ENCODE measurements at places on chromosomes 11 and 22.

- DNase-seq, result no peak
These were observed 110.1 kb upstream of the LUZP2 start for GRCh38 chr11:24386546-24387397.

GRCh38 chr11:114061048-114061680, 1.7 kb downstream of the ZBTB16 start:
- DNase-seq, result no peak

DNA sequence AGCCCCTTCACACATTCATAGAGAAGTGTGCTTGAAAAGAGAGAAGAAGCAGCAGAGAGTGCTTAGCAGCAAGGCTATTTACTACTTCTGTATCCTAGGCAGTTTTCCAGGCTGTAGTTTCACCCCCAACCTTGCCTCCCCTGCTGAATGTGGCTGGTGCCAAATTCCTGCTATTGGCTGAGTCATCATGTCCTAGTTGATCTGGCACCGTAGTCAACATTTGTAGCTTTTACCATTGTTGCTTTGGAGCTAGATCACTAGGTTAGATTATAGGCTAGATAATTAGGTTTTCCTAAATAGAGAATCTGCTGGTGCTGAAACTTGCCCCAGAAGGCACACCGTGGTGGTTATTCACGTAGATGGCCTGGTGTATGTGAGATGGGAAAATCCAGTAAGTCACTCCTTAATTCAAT, 32.7 kb downstream of the ARHGAP42 start:
- DNase-seq, result no peak

- no peak for DNase-seq
These were observed 807 bp downstream of the TRIM3 start for GRCh38 chr11:6472934-6473333.

DNA sequence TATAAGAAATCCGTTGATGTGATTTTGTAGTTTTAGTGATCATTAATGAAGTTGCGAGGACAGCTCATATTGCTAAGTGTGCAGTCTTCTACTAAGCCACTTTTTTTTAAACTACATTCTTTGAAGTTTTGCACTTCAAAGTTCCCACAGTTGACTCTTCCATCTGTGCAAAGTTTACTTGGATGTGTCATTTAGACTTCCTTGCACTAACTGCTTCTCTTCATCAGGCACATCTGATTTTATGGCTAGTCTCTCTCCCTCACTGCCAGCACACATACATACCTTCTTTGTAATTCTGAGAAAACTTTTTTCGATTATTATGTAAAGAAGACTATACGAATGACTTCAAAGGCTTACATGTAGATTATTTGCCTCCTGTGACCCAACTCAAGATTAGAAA, 250.0 kb downstream of the DYNC2H1 start:
- DNase-seq, result no peak

GRCh38 chr22:20524004-20524481, 16.6 kb downstream of the MED15 start:
- DNase-seq, result no peak

- no peak for DNase-seq
These were observed 1031.1 kb downstream of the TBC1D22A start for GRCh38 chr22:47793304-47794101.

DNA sequence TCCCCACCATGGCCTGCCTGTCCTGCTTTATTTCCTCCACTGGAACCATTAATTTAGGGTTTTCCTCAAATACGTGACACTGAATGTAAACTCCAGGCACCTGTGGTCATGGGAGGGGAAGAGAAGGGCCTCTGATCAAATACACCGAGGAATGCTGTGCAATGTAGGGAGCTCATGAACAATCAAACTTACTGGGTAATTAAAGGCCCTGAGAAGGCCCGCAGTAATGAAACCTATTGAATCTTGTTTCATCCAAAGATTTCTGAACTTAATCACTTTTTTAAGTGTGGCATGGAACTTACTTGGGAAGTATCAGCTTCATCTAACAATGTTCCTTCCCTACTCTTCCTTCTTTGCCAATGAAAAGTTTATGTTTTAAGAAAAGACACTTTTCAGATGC, 299.8 kb downstream of the MIAT start:
- no peak for DNase-seq

- no peak for DNase-seq
These were observed 96.1 kb downstream of the PRR5L start for GRCh38 chr11:36392196-36392595.

GRCh38 chr11:70225681-70226177, 22.6 kb downstream of the FADD start:
- DNase-seq, result no peak

GRCh38 chr11:2521081-2521732, 76.4 kb downstream of the KCNQ1 start:
- no peak for DNase-seq

GRCh38 chr22:19515654-19516377, 8.4 kb downstream of the CLDN5 start:
- no peak for DNase-seq

GRCh38 chr11:103618528-103618927, 417.9 kb upstream of the DDI1 start:
- no peak for DNase-seq

DNA sequence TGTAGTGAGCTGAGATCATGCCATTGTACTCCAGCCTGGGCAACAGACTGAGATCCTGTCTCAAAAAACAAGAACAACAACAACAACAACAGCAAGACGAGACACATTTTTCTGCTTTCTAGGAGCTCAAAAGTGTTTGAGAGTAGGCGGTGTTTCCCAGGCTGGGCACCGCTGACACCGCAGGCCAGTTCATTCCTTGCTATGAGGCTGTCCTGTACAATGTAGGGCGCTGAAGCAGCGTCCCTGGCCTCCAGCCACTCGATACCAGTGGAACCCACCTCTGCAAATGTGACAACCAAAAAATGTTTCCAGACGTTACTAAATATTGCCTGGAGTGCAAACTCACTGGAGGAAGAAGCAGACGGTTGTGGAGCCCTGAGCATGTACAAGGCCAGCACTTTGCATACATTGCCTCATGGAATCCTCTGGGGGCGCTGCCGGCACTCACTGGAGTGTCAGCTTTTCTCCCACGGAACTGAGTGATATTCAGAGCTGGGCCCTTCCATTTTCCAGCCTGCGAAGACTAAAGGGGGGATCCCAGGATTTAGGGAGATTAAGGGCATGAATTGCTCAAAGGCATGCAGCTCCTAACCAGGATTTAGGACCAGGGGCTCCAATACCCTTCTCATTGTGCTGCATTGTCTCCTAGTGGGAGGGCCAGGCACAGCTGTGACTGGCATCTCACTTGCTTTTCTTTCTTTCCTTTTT, 5.8 kb upstream of the MIEF1 start:
- peak; percentile 51 for DNase-seq

- DNase-seq, result no peak
These were observed 22.6 kb upstream of the RCN1 start for GRCh38 chr11:32068134-32068870.

DNA sequence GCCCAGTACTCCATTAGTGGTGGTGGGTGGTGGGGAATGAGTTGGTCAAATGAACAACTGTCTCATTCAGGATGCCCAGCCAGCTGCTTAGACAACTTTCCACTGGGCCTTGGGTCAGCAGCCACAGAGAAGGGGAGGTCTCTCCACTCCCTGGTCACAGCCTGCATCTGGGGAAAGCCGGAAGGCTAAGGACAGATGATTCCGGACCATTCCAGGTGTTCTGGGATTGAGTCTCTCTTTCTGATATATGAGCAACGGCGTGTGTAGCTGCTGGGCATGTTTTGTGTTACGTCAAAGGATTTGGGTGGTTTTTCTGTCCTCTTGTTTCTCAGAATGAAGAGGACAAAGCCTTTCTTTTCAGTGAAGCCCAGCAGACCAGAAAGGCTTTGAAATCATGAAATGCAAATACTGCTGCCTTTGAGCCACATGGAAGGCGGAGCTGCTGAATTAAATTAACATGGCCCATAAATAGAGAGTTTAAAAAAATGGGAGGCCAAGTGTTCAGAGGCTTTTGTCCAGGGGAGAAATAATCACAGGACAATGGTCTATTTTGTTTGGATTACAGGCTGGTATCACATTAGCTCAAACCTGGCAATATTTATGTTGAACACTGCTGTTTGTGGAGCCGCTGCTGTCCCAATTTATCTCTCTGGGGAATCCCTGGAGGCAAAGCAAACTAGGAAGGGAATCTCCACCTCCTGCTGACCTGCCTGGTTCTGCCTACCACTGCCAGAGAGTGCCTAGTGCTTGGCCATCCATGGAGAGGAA, 234.4 kb upstream of the E2F8 start:
- DNase-seq, result no peak

DNA sequence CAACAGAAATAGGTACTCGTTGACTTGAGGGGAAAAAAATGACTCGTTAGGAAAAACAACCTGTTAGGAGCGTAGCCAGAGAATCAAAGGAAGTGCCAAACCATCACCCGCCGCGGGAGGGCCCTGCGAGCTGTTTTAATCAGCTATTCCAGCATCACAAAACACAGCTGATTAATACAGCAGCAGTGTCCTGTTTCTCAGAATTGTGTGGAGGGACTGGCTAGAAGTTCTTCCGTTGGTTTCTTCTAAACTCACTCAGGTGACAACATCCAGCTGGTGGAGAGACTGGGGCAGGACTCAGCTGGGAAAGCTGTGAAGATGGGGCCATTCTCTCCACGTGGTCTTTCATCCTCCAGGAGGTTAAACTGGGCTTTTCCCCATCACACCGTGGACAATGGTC, 28.0 kb downstream of the HSPA8 start:
- DNase-seq, result no peak

GRCh38 chr11:44615041-44615755, 49.7 kb downstream of the CD82 start:
- no peak for DNase-seq

GRCh38 chr11:117232911-117233409, 489 bp downstream of the RNF214 start:
- DNase-seq, result no peak

GRCh38 chr11:131922220-131922619, 551.8 kb downstream of the NTM start:
- no peak for DNase-seq
